ENCODE measurements at places on chromosomes 16 and 17. TPM values are rescaled to one million over a fixed set of nuclear protein-coding genes. Genes with fewer than 3 reads are reported as not detected.

SCNN1B gene
- 1.3 TPM for total RNA-seq

LHX1 gene
- total RNA-seq = not detected

C16orf96 gene
- total RNA-seq = 0.24 TPM

ABCA10 gene
- 6.3 TPM for total RNA-seq

CBFB gene
- 67.3 TPM for total RNA-seq

SMIM36 gene
- not detected for total RNA-seq

GUCY2D gene
- total RNA-seq = not detected

ITGAD gene
- 0.45 TPM for total RNA-seq

CYB5B gene
- total RNA-seq = 55.0 TPM

TK1 gene
- total RNA-seq = 2.4 TPM

SLC35G6 gene
- total RNA-seq = not detected

ANKRD40CL gene
- total RNA-seq = not detected

GSDMA gene
- 6.2 TPM for total RNA-seq

ZC3H18 gene
- total RNA-seq = 37.7 TPM

MEAK7 gene
- total RNA-seq = 17.4 TPM

MYL11 gene
- not detected for total RNA-seq

KCNG4 gene
- total RNA-seq = not detected

FLII gene
- 299 TPM for total RNA-seq

SKAP1 gene
- total RNA-seq = 3.6 TPM

KRTAP9-4 gene
- not detected for total RNA-seq

PLA2G10 gene
- not detected for total RNA-seq

CCDC40 gene
- 3.3 TPM for total RNA-seq

LPO gene
- not detected for total RNA-seq

ZNF75A gene
- 28.1 TPM for total RNA-seq

FOXN1 gene
- total RNA-seq = not detected

SULT1A1 gene
- total RNA-seq = 6.7 TPM

MYO15B gene
- total RNA-seq = 113 TPM

PYDC1 gene
- total RNA-seq = not detected

SNX20 gene
- 5.0 TPM for total RNA-seq

MPV17L gene
- 5.6 TPM for total RNA-seq

Measured in aorta (tissue), 5 donors.